Putamen (tissue), 1 donor: ENCODE measurements at places on chromosomes 3 and 15.
A peak's percentile ranks its signal among the peaks of the same experiment; 100 is the strongest.

- DNase-seq = no peak
These were observed 1.4 kb upstream of the AP4E1 start for GRCh38 chr15:50906954-50907600.

GRCh38 chr3:116849261-116849688 is 139.7 kb downstream of the TUSC7 start:
- DNase-seq = no peak

- DNase-seq = no peak
These were observed 289.9 kb downstream of the SATB1 start for GRCh38 chr3:18135060-18135814.

DNA sequence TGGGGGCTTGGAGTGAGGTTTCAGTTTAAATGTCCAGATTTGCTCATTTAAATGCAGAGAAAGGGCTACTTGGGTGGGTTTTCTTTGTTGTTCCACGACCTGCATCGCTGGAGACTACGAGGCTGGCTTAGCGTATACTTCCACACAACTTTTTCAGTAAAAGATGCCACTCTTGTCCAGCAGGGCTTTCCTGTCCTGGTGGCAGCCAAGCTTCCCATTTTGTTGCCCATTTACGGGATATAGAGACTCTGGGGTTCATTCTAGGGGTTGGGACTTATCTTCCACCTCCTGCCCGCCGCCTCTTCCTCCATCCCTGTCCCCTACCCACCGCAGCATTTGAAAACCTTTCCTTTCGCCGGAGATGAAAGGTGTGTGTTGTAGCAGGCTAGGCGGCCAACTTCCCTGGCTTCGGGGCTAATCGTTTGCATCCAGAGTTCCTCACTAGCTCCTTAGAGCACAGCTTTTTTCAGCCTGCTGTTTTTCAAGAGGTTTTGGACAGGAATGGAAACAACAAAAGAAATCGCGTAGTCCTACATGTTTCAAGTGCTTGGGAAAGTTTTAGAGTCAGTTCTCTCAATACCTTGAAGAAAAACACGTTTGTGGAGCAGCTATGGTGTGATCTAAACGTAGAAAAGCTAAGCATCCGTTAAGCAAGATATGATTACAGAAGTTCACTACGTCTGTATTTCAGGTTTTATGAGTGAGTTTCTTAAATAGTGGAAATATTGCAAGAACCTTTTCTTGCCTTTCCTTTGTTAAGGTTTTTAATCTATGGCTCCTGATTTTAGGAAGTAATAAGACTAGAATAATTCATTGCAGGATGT is 843 bp downstream of the CHRNA5 start:
- no peak for DNase-seq

DNA sequence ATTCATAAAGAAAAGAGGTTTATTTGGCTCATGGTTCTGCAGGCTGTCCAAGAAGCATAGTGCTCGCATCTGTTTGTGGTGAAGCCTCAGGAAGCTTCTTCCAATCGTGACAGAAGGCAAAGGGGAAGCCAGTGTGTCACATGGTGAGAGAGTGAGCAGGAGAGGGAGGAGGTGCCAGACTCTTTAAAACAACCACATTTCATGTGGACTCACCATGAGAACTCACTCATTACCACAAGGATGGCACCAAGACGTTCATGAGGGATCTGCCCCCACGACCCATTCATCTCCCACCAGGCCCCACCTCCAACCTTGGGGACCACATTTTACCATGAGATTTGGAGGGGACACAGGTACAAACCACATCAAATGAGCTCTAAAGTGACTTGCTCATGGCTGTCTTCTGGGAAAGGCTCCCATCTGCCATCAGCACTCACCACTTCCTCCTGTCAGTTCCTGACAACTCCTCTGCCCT is 327.3 kb upstream of the TLE3 start:
- DNase-seq = no peak

- DNase-seq = no peak
These were observed 276.2 kb upstream of the EPHA6 start for GRCh38 chr3:96538186-96538585.

DNA sequence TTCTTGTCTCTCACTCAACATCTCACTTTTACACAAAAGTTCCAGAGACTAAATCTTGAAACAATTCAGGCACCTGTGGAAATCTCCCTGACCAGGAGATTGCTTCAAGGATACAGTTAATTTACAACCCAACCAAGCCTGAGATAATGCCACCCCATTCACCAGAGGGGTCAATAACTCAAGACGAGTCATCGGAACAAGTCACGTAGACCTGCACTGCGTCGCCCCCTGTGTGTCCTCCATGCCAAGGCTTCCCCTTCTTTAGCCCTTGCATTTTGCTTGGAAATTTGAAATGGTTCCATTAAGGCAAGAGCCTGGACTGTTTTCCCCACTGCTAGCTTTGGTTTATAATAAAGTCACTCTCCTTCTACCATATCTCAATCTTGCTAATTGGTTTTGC is 129.0 kb upstream of the NEO1 start:
- no peak for DNase-seq

- no peak for DNase-seq
These were observed 56.4 kb downstream of the NEDD4 start for GRCh38 chr15:55937040-55937439.

GRCh38 chr15:25687689-25688088 is 175.4 kb downstream of the ATP10A start:
- no peak for DNase-seq

GRCh38 chr3:170614214-170614966 is 28.5 kb upstream of the SLC7A14 start:
- DNase-seq = peak; percentile 65

DNA sequence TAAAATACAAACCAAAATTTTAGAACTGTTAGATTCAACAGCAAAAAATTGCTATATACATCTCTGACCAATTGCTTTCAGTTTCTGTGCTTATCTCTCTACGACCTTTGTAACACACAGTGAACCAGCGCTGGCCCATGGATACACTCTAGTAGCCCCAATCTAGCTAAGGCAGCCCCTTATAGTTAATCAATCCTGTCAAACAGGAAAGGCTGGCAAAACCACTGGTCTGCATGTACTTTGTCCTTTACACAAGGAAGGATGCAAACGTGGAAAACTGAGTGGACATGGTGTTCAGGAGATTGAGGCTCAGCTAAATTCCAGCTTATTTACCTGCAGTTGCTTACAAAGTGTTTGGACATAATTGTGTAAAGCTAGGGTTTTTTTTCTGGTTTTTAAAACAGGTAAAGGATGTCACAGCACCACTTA is 25.9 kb downstream of the ADGRG7 start:
- DNase-seq = no peak

DNA sequence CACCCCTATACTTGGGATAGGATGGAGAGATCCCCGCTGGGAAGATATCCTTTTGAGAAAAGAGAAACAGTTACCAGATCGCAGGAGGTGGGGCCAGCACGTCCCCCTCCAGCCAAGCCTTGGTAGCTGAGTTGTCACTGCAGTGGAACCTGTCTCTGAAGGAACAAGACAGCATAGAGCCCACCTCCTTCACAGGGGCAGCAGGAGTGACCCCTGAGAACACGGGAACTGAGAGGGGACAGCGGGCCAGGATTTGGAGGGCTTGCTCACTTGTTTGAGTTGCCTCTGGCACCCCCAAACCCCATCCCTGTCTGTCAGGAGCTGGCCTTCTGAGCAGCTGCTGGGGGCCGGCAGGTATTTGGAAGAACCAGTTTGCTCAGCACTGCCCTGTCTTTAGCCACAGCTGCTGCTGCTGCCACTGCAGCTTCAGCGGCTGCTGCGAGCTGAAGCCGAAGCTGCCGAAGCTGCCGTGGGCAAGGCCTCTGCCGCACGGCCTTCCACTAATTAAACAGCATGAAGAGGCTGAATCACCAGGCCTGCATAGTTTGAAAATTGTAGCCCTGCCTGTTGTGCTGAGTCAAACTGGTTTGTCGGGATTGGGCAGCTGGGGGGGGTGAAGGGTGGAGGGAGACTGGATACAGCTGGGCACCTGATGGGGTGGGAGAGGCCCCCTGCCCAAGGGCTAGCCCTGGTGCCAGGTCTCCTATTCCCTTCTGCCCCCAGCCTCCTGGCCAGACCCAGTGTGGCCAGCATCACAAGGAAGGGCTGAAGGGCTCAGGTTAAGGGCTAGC is 4.0 kb downstream of the EPHB3 start:
- no peak for DNase-seq

- peak; percentile 12 for DNase-seq
These were observed 1.2 kb upstream of the STT3B start for GRCh38 chr3:31531452-31531991.
